G401 (cell line): ENCODE measurements at places on chromosomes 1 and 21. TPM values are rescaled to one million over a fixed set of nuclear protein-coding genes. Genes with fewer than 3 reads are reported as not detected.

Gene ELF3
- 3.4 and 3.8 TPM in 2 replicates for total RNA-seq

Gene ADGRB2
- total RNA-seq: 45.4 and 49.5 TPM in 2 replicates

Gene PGBD5
- total RNA-seq: 1.5 and 3.6 TPM in 2 replicates

GRCh38 chr1:104125970-104126369, 376.3 kb downstream of the AMY1C start:
- no peak for DNase-seq

- DNase-seq: no peak
Measured at GRCh38 chr1:218078916-218079315, 206.2 kb upstream of the RRP15 start.

GRCh38 chr21:27817902-27818623, 851.2 kb upstream of the ADAMTS5 start:
- no peak for DNase-seq

DNA sequence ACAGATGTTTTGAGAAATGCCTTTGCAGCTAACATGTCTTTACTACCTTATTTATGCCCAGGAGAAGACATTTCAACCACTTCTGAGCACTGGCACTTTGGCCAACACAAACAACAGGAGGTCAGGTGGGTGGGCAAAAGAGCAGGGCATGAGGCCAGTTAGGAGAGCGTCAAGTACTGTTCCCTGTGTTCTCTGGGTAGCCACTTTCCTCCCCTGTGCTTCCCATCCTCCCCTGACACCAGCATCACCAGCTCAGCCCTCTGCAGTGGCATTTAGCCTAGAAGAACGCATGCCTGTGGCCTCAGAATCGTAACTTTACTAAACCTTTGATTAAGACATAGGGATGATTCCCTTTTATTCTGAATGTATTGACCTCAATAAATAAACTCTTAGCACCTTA, 18.3 kb downstream of the BTG2 start:
- DNase-seq: no peak

GRCh38 chr1:154567386-154568156, at the start of gene CHRNB2:
Gene CHRNB2, plus strand, starts transcription at chr1:154567778. Its CDS starts 267 bp downstream, at chr1:154568045.
- peak; percentile 83 for DNase-seq

- DNase-seq: no peak
Measured at GRCh38 chr1:247079141-247079874, 697 bp upstream of the ZNF670 start.

GRCh38 chr1:942411-942821, 16.6 kb downstream of the NOC2L start:
- DNase-seq: no peak

GRCh38 chr1:6535214-6535613, 19.1 kb downstream of the NOL9 start:
- DNase-seq: no peak
